ENCODE measurements at places on chromosomes 5 and 9. TPM values are rescaled to one million over a fixed set of nuclear protein-coding genes. Genes with fewer than 3 reads are reported as not detected.

The CBY3 gene
- not detected for total RNA-seq

The ERBIN gene
- 115 TPM for total RNA-seq

The PDE6A gene
- total RNA-seq = 0.08 TPM

DNA sequence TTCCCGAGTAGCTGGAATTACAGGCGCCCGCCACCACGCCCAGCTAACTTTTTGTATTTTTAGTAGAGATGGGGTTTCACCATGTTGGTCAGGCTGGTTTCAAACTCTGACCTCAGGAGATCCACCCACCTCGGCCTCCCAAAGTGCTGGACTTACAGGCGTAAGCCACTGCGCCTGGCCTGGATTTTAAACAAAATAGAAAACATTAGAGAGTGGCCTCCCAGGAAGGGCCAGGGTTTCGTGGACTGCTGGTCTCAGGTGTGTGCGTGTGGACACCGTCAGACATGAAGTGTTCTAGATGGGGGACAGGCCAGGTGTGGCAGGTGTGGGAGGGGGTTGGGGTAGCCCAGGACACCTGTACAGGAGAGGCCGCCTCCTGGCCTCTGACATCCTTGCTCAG lies 7.0 kb upstream of the GBGT1 start:
- no peak for DNase-seq

GRCh38 chr5:180689775-180690174 lies 40.4 kb upstream of the FLT4 start:
- no peak for DNase-seq

- DNase-seq = peak; percentile 60
Measured at GRCh38 chr9:120715389-120715924, 1.2 kb upstream of the MEGF9 start.

All from SK-MEL-5 (cell line).